ENCODE measurements at places on chromosomes 7 and 10. TPM values are rescaled to one million over a fixed set of nuclear protein-coding genes. Genes with fewer than 3 reads are reported as not detected.

- no peaks in the 10 kb centered on the region for H3K36me3 ChIP-seq
- H3K27ac ChIP-seq, result peak overlapping the region; percentile 93
- H3K27me3 ChIP-seq, result no peaks in the 10 kb centered on the region
- DNase-seq, result peak; percentile 93
- peak overlapping the region; percentile 88 for H3K4me3 ChIP-seq
- H3K4me1 ChIP-seq, result peaks cover 40% of the 10 kb centered on the region
Observed at GRCh38 chr7:69597278-69598076, 798 bp upstream of the AUTS2 start.

- no peak for DNase-seq
- H3K4me1 ChIP-seq, result no peaks in the 10 kb centered on the region
- no peaks in the 10 kb centered on the region for H3K27me3 ChIP-seq
- no peak overlapping the region for H3K4me3 ChIP-seq
- no peak overlapping the region for H3K27ac ChIP-seq
Observed at GRCh38 chr7:94264756-94265155, 129.9 kb upstream of the COL1A2 start.

- no peak for DNase-seq
- H3K27me3 ChIP-seq, result no peaks in the 10 kb centered on the region
- H3K36me3 ChIP-seq, result no peaks in the 10 kb centered on the region
- H3K4me1 ChIP-seq, result no peaks in the 10 kb centered on the region
Observed at GRCh38 chr10:10056961-10057360, 960.7 kb upstream of the CELF2 start.

DNA sequence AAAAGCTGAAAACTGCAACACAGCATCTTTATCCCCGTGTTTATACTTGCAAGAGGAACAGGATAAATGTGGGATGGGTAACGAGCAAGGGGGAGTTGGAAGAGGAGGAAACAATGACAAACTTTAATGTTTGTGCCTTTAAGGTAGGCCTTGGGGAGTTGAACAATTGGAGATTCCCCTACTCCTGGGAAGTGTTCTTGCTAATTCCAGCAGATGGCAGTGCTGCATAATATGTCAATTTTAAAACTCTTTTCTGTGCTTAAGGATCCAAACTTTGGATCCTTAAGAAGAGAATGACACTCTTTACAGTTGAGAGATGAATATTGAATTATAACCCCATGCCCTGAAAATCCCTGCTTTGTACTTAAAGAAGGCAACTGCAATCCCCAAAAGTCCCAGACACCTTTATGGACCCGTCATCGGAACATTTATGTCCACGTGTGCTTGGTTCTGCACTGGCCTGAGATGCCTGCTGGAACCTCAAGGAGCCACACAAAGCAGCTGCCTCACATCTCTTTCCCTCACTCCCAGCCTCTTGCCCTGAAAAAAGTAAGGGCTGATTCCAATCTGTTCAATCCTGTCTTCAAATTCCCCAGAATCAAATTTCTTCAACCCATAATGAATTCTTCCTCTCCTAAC, 12.0 kb downstream of the IFIT5 start:
- peaks cover 10% of the 10 kb centered on the region for H3K4me1 ChIP-seq
- no peak overlapping the region for H3K27ac ChIP-seq
- no peaks in the 10 kb centered on the region for H3K27me3 ChIP-seq
- no peaks in the 10 kb centered on the region for H3K36me3 ChIP-seq
- H3K4me3 ChIP-seq, result no peak overlapping the region

- no peak overlapping the region for H3K4me3 ChIP-seq
- no peaks in the 10 kb centered on the region for H3K36me3 ChIP-seq
- no peak overlapping the region for H3K27ac ChIP-seq
- peaks cover 22% of the 10 kb centered on the region for H3K4me1 ChIP-seq
Observed at GRCh38 chr10:76303682-76304316, 872.4 kb downstream of the LRMDA start.

DNA sequence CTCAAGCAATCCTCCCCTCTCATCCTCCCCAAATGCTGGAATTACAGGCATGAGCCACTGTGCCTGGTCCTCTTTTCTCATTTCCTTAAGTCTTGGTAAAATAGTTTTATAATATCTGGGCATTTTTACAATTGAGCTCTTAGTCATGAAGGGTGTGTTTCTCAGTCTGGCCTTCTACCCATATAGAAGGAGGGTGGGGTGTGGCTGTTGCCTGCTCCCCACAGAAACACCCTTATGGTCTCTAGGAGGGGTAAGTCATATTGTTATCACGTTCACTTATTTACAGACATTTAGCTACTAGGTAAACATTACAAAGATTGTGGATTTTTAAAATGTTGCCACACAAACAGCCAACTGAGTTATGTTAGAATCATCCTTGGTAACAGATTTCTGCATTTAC, 6.7 kb upstream of the OTUD1 start:
- no peak for DNase-seq
- H3K27me3 ChIP-seq, result no peaks in the 10 kb centered on the region
- H3K4me3 ChIP-seq, result no peak overlapping the region

DNA sequence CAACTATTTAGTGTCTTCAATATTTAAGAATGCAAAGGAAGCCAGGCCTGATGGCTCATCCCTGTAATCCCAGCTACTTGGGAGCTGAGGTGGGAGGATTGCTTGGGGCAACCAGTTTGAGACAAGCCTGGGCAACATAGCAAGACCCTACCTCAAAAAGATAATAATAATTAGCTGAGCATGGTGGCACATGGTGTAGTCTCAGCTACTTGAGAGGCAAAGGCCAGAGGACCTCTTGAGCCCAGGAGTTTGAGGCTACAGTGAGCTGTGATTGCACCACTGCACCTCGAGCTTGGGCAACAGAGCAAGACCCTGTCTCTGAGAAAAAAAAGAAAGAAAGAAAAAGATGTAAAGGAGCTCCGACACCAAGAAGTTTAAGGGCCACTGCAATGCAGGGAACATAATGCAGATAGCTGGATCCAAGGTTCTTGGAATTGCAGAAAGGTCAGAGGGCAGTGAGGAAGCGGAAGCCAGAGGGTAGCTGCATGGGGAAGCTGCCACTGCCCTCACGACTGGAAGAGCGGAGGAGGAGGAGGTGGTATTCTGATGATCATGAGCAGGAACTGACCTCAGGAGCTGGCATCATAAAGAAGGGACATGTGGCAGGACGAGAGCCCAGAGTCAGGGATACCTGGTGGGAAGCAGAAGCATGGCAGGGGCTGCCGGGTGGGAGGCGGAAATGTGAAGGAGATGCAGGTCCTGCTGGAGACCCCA, 60.2 kb upstream of the PODXL start:
- no peaks in the 10 kb centered on the region for H3K4me1 ChIP-seq
- H3K27me3 ChIP-seq, result no peaks in the 10 kb centered on the region
- no peak overlapping the region for H3K4me3 ChIP-seq
- H3K36me3 ChIP-seq, result no peaks in the 10 kb centered on the region
- H3K27ac ChIP-seq, result no peak overlapping the region

GRCh38 chr7:110010359-110010758, 1080.6 kb upstream of the LRRN3 start:
- no peak overlapping the region for H3K27ac ChIP-seq
- no peaks in the 10 kb centered on the region for H3K36me3 ChIP-seq
- DNase-seq, result no peak
- H3K4me3 ChIP-seq, result no peak overlapping the region
- no peaks in the 10 kb centered on the region for H3K27me3 ChIP-seq
- H3K4me1 ChIP-seq, result no peaks in the 10 kb centered on the region

GRCh38 chr7:92400013-92400412, 47.3 kb upstream of the GATAD1 start:
- H3K27me3 ChIP-seq, result no peaks in the 10 kb centered on the region
- no peak for DNase-seq
- no peaks in the 10 kb centered on the region for H3K4me1 ChIP-seq
- H3K4me3 ChIP-seq, result no peak overlapping the region
- H3K27ac ChIP-seq, result no peak overlapping the region
- H3K36me3 ChIP-seq, result peaks cover 57% of the 10 kb centered on the region

Gene GPER1
- total RNA-seq, result 12.0 TPM

GRCh38 chr10:131647789-131648188, 253.0 kb upstream of the PPP2R2D start:
- H3K4me3 ChIP-seq, result no peak overlapping the region
- no peaks in the 10 kb centered on the region for H3K36me3 ChIP-seq
- H3K4me1 ChIP-seq, result no peaks in the 10 kb centered on the region

- no peak overlapping the region for H3K4me3 ChIP-seq
- no peak overlapping the region for H3K27ac ChIP-seq
- H3K27me3 ChIP-seq, result no peaks in the 10 kb centered on the region
- peaks cover 22% of the 10 kb centered on the region for H3K4me1 ChIP-seq
- H3K36me3 ChIP-seq, result no peaks in the 10 kb centered on the region
Observed at GRCh38 chr7:144388950-144389349, 14.5 kb downstream of the NOBOX start.

Gene CRTAC1
- total RNA-seq, result 5.8 TPM

GRCh38 chr7:17940302-17940883, at the start of gene SNX13:
Gene SNX13, minus strand, starts transcription at chr7:17940494. Its CDS starts 199 bp downstream, at chr7:17940295.
- peak within 1 kb of the TSS; percentile 97 for H3K4me3 ChIP-seq
- H3K27me3 ChIP-seq, result no peaks in the 10 kb centered on the region
- DNase-seq, result peak; percentile 97
- H3K4me1 ChIP-seq, result peaks cover 23% of the 10 kb centered on the region

DNA sequence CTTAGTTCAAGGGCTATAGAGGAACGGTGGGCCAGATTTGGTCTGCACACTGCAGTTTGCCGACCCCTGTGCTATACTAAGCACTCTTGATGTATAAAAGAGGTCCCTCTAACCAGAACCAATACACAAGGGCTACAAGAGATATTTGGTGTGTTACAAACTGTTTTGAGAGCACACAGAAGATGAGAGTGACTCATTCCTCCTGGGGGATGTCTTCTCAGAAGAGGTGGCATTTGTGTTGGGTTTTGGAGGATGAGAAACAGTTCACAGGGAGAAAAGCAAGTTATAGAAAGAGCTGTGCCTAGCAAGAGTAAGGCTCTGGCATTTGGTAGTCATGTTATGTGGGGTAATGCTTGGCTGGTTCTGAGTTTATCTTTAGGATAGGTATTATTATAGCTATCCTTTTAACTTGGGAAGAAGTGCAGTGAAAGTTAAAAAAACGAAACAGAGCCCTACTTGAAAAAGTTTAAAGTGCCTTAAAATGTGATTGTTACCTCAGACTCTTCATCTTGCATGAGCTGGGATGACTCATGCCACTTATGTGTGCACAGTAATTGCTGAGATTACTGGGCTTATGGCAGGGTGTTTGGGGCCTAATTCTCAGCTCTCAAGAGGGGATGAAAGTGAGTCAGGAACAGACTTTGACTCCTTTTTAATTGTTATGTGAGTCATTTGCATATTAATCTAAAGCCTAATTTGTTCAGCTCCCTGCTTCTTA, 160.4 kb downstream of the KIF20B start:
- no peaks in the 10 kb centered on the region for H3K27me3 ChIP-seq
- H3K4me3 ChIP-seq, result no peak overlapping the region
- DNase-seq, result no peak
- H3K36me3 ChIP-seq, result no peaks in the 10 kb centered on the region
- H3K4me1 ChIP-seq, result no peaks in the 10 kb centered on the region

Gene GIMAP7
- total RNA-seq, result 20.4 TPM

GRCh38 chr10:90318659-90319058, 539.2 kb downstream of the HTR7 start:
- H3K27me3 ChIP-seq, result no peaks in the 10 kb centered on the region
- peaks cover 4% of the 10 kb centered on the region for H3K4me1 ChIP-seq

DNA sequence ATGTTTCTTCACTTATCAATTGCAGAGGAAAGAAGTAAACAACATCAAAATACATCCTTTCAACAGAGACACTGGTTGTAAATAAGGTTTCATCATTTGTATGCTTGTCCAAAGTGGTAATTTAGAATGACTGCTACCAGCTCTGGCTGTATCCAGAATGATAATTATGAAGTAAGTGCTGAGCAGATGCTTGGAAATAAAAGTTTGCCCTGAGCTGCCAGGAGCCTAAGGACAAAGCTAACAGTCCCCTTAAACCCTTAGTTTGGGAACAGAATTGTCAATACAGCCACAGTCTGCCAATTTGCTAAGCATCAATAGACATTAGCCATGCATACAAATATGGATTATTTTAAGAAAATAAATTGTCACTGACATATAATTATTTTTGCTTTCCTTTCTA, 147.0 kb upstream of the SLC13A1 start:
- DNase-seq, result no peak
- H3K4me3 ChIP-seq, result no peak overlapping the region
- no peak overlapping the region for H3K27ac ChIP-seq

Gene HECW1
- 0.13 TPM for total RNA-seq

Gene BAIAP2L1
- 1.7 TPM for total RNA-seq

- no peak overlapping the region for H3K27ac ChIP-seq
- H3K4me1 ChIP-seq, result peaks cover 46% of the 10 kb centered on the region
- peak; percentile 90 for DNase-seq
- no peak overlapping the region for H3K4me3 ChIP-seq
- H3K27me3 ChIP-seq, result peaks cover 5% of the 10 kb centered on the region
Observed at GRCh38 chr10:123144697-123145541, 3.0 kb upstream of the HMX2 start.

GRCh38 chr10:71882813-71883659, 32.0 kb upstream of the PSAP start:
- H3K4me3 ChIP-seq, result no peak overlapping the region
- DNase-seq, result no peak
- no peaks in the 10 kb centered on the region for H3K27me3 ChIP-seq
- H3K4me1 ChIP-seq, result peaks cover 8% of the 10 kb centered on the region
- H3K36me3 ChIP-seq, result no peaks in the 10 kb centered on the region

- no peak overlapping the region for H3K4me3 ChIP-seq
- H3K27me3 ChIP-seq, result no peaks in the 10 kb centered on the region
- no peak for DNase-seq
Observed at GRCh38 chr7:38282081-38282480, 8.6 kb upstream of the TARP start.

Gene DENND11
- total RNA-seq, result 14.9 TPM

DNA sequence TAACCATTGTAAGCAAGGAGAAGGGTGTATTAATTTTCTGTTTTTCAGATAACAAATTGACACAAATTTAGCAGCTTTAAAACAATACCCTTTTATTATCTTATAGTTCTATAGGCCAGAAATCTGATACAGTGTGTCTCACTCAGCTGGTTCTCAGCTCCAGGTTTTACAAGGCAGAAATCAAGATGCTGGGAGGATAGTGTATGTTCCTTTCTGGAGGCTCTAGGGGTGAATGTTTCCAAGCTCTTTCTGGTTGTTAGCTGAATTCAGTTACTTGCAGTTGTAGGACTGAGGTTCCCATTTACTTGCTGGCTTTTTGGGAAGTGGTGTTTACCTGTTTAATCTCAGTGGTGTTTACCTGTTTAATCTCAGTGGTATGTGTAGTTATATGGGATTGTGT, 125.4 kb downstream of the ADK start:
- H3K27ac ChIP-seq, result no peak overlapping the region
- no peaks in the 10 kb centered on the region for H3K27me3 ChIP-seq
- H3K4me3 ChIP-seq, result no peak overlapping the region
- H3K36me3 ChIP-seq, result no peaks in the 10 kb centered on the region
- no peaks in the 10 kb centered on the region for H3K4me1 ChIP-seq

Gene UTF1
- total RNA-seq, result not detected

GRCh38 chr10:17427666-17428350, 26.6 kb downstream of the ST8SIA6 start:
- DNase-seq, result no peak

- H3K27me3 ChIP-seq, result no peaks in the 10 kb centered on the region
- DNase-seq, result no peak
- no peaks in the 10 kb centered on the region for H3K4me1 ChIP-seq
- no peaks in the 10 kb centered on the region for H3K36me3 ChIP-seq
- H3K4me3 ChIP-seq, result no peak overlapping the region
- no peak overlapping the region for H3K27ac ChIP-seq
Observed at GRCh38 chr10:108632144-108632543, 1291.2 kb downstream of the XPNPEP1 start.

GRCh38 chr7:24024276-24025068, 259.5 kb upstream of the NPY start:
- no peak overlapping the region for H3K4me3 ChIP-seq
- no peaks in the 10 kb centered on the region for H3K36me3 ChIP-seq
- no peak overlapping the region for H3K27ac ChIP-seq
